Activated naive CD8-positive, alpha-beta T cell treated with anti-CD3 and anti-CD28 coated beads for 36 hours (primary cell): ENCODE measurements at places on chromosomes 12 and 14. TPM values are rescaled to one million over a fixed set of nuclear protein-coding genes. Genes with fewer than 3 reads are reported as not detected.
A peak's percentile ranks its signal among the peaks of the same experiment; 100 is the strongest.

RPS6KL1 gene
- total RNA-seq: 6.0 TPM

MYH6 gene
- total RNA-seq: not detected

USP44 gene
- total RNA-seq: 18.7 TPM

CACNB3 gene
- 4.6 TPM for total RNA-seq

DTX1 gene
- 1.1 TPM for total RNA-seq

ADAM20 gene
- 0.12 TPM for total RNA-seq

RILPL1 gene
- total RNA-seq: 1.4 TPM

TBX3 gene
- total RNA-seq: not detected

DNA sequence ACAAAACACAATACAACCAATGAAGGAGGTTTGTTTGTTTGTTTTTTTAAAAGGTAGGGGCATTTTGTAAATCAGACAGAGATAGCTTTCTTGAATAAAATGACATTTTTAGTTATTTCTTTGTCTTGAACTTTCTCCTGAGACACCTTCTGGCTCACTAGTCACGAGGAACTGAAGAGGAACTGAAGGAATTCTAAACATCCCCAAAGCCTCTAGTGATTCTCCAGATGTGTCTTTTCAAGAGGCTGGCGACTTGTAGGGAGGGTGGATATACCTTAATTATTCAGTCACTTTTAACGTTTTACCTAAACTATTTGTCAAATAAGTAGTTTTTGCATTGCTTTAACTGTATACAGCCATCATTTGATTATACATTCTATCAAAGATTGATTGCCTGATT is 211.2 kb upstream of the LRIG3 start:
- no peak for DNase-seq

GRCh38 chr12:15719230-15719629 is 70.0 kb downstream of the EPS8 start:
- no peak for DNase-seq

GRCh38 chr12:24206621-24207020 is 257.2 kb upstream of the SOX5 start:
- no peak for DNase-seq

DNA sequence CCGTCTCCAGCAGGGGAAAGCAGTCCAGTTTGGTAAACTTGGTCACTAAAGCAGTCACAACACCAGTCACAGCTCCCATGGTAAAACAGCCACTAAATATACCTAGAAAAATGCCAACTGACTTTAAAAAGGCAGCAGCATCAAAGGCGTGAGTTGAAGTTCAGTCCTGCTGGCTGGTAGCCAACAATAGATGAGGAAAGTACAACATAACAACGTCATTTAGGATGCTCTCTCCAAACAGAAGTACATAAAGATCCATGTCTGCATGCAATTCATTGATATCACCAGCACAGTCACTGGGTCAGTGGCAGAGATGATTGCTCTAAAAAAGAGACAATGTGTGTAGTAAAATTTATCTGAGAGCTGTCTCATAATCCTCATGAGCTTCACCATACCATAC is 59.3 kb upstream of the TMPO start:
- DNase-seq: no peak

DNA sequence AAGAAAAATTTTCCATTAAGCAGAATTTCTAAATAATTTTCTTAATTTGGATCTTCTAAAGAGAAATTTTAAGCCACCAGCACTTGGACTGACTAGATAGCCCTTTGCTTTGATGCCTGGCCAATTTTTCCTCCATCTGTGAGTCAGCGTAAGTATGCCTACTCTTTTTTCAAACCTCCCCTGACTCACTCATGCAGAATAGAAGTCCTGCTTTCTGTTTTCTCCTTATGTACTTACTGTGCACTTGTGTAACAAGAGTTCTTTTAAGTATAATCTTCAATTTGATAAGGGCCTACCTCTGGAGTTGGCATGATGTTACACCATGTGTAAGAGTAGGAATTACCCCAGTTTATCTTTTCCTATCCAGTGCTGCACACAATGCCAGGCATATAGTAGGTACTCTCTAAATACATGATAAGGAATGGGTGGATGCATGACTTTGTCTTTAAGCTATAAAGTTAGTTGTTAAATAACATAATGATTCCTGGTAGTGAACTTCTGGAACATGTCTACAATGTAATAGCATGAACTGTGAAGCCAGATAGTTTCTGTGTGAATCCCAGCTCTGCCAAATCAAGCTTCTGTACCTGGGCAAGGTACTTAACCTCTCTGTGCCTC is 329.6 kb downstream of the TMTC2 start:
- no peak for DNase-seq

DNA sequence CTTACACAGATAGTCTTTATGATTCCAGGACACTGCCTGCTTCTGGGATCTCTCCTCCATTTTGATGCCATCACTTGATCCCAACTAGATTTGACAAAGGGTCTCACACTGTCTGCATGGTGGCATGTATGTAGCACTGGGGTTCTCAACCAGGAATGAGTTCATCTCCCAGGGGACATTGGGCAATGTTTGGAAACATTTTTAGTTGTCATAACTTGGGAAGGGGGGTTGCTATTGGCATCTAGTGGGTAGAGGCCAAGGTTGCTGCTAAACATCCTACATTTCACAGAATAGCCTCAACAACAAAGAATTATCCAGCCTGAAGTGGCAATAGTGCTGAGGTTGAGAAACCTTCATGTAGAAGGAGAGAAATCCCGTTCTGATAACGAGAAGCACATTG is 376.2 kb downstream of the DPF3 start:
- DNase-seq: no peak

DNA sequence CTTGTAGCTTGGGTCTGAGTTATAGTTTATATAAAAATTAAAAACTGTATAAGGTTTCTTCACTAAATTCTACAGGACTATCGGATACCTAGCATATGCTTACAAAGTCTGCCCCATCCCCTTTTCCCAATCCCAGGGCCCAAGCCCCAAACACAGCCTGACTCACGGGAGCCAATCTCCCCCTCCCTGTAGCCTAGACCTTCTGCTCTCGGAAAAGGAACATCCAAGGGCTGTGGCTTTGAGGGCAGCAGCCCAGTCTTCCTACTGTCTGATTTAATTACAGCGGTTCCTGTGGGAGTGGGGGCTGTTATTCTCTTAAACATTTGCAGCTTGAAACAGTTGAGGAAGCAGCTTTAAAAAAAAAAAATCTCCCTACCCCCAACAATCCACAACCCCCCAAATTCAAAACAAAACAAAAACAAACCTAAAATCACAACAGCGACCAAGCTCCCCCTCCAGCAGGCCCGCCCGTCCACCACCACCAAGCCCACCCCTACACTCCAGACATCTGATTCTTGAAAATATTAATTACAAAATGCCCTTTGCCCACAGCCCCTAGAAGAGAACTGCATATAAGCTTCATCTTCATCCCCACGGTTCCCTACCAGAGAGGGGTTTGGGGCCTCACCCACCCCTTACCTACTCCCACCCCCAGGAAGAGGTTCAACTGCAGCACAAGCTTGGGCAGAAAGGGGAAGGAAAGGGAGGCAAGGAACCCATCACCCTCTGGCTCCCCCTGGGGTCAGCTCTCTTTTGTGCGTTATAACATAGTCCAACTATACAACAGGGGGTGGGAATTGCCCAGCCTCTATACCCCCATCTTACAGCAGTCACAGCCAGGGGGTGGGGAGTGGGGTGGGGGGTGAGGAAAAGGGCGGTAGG is 1.1 kb upstream of the PRKAG1 start:
- peak; percentile 45 for DNase-seq

- DNase-seq: no peak
Observed at GRCh38 chr14:58055497-58056010, 96.5 kb downstream of the ARMH4 start.

DNA sequence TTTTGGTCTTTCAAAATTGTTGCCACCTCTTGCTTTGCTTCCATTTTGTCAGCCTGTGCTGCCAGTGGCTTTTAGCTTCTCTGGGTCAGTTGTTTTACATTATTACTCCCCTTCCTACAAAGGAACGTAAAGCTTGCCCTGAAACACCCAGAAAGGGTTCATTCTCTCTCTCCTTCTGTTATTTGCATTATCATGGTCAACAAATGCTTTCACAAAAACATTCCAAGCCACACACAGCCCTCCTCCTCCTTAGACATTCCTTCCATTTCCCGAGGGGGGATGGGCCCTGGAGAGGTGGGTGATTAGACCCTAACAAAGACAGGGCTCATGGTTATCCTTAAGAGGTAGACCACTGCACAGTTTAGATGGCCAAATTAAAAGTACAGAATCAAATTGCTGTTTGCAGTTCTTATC is 60.4 kb upstream of the SINHCAF start:
- no peak for DNase-seq

GRCh38 chr12:18882690-18883089 is 144.8 kb downstream of the CAPZA3 start:
- DNase-seq: no peak

DNA sequence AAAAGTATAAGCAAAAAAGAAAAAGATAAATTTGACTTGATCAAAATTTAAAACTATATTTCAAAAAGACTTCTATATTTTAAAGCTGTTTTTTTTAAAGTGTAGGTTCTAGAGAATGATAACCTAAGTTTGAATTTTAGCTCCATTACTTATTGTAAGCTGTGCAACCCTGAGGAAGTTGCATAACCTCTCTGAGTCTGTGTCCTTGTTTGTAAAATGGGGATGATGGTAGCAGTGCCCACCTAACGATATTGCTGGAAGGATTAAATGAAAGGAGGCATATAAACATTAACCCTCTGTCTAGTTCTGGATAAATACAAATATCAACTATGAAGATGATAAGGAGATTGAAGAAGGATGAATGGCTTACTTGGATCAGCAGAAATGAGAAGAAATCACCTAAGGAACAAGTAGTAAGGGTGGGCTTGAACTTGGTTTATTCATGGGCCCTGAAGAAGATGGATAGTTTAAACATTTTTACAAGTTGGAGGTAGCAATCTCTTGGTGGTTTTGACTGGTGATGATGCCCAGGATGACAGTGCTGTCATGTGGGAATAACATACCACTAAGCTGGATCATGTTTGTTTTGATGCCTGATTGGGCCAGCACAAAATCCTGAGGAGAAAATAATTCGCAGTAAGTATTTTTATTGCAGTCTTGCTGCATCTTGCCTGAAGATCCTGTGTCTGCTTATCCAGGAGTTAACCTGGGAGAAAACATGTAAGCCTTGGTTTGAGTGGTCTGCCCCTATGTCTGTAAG is 35.0 kb downstream of the TXNRD1 start:
- DNase-seq: no peak

DNA sequence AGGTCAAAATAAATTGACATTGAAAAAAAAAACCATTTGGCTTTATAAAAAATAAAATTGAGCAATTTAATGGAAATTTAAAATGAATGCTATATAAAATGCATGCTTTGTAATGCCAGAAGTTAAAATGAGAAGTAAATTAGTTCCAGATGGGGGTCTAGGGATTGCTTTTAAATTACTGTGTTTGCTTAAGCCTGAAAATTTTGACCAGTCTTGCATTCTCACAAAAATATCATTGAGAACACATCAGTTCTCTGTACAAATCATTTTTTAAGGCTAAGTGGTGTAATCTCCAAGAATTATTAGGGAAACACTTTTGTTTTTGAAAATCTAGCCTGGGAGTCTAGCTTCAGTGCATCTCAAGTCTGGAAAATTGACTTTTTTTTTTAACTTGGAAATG is 90.7 kb downstream of the RERG start:
- DNase-seq: no peak

DNA sequence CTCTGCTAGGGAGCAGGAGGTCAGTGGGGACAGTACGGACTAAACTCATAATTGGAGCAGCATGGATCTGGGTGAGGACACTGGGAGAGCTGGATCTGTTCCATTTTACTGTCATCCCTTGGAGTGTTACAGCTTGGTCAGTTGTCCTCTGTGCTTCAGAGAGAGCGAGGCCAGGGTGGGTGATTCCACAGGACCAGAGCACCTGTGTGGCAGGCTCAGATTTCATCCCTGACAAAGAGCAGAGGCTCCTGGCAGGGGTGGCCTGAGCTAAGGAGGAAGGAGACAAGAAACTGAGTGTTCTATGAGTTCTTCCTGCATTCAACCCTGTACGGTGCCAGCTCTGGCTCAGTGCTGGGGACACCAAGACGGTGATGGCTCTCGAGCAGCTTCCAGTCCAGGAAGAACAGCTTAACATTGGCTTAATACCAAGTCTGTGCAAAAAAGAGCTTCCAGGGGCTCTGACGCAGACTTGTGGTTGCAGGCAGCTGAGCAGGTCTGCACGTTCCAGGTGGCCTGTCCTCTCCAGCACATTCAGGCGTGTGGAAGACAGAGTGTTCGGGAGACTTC is 8.4 kb upstream of the PGF start:
- DNase-seq: no peak
